ENCODE measurements at places on chromosomes 7 and 10.

- DNase-seq = no peak
These were observed 109.0 kb downstream of the COL28A1 start for GRCh38 chr7:7426676-7427075.

- DNase-seq = no peak
These were observed 608 bp downstream of the ENTPD7 start for GRCh38 chr10:99659868-99660366.

DNA sequence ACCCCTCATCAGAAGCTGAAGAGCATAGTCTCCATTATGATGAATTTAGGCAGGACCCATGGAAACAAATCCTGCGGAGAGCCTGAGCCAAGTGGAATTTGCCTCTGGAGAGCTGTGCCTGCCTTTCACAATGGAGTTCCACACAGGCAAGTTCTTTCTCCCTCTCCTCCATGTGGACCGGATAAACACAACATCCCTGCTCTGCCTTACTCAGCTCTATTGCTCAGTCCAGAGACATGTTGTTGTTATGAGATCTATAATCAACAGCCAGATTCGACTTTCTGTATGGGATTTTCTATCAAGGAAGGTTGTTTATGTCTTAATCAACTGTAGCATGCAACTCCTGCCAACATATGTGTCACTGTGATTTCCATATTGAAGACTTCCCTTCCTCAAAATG, 59.5 kb upstream of the ELMO1 start:
- DNase-seq = no peak

- no peak for DNase-seq
These were observed 3.4 kb downstream of the TCF7L2 start for GRCh38 chr10:112953174-112954159.

DNA sequence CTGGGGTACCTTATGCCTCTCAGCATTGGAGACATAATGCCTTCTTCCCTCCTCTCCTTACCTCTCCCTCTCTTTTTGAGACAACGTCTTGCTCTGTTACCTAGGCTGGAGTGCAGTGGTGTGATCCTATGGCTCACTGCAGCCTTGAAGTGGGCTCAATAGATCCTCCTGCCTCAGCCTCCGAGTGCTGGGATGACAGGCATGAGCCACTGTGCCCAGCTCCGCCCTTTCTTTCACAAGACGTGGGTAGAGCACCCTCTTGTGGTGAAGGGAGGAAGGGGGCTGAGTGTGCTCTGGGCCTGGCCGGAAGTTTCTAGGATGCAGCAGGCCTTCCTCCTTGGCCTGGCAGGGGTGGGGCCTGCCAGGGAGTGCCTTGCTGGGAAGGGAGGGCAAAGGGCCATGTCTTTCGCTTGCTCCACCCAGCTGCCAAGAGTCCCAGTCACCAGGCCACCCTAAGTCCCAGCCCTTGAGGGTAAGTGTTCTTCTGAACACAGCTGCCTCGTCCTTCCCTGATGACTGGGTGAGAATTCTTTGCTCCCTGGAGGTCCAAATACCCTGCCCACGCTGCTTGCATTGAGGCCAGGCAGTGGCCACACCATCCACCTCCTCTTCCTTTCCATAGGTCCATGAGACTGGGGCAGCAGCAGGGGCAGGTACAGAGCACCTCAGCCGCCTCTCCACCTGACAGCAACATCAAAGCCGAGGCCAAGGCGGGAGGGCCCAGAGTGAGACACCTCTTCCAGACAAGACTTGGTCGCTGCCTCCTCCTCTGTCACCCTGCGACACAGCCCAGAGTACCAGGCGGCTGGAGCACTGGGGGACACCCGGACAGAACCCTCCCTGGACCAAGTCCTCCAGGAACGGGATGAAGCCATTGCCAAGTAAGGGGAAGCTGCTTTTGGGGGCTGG, 3.7 kb downstream of the ABHD11 start:
- DNase-seq = peak; percentile 80

GRCh38 chr10:68043030-68043429, 32.1 kb downstream of the HERC4 start:
- DNase-seq = no peak

DNA sequence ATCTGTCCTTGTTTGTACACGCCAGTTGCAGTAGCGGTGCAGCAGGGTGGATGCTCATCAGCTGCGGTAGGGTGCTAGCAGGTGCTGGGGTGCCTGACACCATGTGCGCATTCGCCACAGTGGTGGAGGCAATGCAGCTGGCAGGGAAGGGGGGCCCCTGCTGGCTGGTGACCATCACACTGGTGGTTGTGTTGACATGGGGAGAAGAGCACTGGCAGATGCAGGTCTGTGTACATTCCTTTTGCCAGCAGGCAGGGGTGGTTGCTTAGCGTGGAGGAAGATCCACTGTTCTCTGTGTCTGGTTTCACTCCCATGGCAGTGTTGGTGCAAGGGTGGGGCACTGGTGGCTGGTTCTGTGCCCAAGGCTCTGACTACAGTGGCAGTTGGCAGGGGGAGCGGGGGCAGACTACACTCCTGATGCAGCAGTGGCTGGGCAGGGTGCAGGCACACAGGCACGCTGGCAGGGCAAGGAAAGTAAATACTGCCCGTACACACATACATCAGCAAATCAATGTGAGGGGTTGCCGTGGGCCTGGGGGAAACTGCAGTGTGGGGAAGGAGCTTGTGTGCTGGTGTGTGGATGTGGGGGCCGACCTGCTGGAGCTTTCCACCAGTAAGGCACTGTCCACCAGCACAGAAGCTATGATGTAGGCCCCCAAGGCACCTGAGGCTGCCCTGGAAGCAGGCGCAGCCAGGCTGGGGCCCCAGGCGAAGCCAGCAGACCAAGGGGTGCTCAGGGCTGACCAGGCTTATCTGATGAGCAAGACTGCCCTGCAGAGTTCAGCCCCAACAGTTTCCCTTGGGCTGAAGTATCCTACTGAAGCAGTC, 87.2 kb upstream of the UNC5B start:
- DNase-seq = no peak

GRCh38 chr10:71984809-71985388, 20.7 kb downstream of the CHST3 start:
- DNase-seq = no peak

DNA sequence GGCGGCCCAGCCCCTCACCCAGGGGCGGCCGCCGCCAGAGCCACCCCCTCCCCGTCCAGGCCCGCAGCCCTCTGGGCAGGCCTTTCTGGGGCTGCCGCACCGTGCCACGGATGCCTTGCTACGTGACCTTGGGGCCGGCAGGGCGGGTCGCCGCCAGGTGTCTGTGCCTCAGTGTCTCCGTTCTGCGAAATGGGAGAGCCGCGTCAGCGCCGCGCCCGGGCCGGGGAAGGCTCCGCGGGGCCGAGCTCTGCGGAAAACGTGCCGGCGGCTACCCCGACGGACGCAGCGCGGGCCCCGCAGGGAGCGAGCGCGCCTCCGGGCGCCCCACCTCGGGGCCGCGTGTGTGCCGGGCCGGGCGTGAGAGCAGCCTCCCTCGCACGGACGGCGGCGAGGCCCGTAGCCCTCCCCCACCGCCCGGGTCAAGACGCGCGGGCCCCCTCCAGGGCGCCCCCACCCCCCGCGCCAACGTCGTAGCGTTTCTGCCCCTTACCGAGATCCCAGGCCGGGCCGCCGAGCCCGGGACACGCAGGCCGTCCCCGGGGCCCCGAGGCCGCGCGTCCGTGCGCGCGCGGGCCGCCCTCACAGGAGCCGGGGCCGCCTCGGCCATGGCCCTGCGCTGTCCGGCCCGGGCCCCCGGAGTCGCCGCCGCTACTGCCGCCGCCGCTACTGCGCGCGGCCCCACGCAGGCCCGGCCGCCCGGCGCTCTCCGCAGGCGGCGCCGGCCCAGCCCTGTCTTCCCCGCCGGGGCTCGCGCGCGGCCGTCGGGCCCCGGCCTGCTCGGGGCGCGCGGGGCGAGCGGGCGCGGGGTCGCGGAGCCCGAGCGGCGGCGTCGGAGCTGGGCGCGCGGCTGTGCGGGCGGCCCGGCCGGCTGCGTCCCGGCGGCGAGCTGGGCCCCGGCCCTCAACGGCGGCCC, 1.1 kb downstream of the ZNF777 start:
- DNase-seq = no peak

- no peak for DNase-seq
These were observed 35.5 kb downstream of the COA1 start for GRCh38 chr7:43693687-43694398.

- DNase-seq = no peak
These were observed 40.0 kb upstream of the INSIG1 start for GRCh38 chr7:155257482-155258225.

GRCh38 chr10:43448742-43449141, 11.8 kb downstream of the ZNF487 start:
- no peak for DNase-seq

DNA sequence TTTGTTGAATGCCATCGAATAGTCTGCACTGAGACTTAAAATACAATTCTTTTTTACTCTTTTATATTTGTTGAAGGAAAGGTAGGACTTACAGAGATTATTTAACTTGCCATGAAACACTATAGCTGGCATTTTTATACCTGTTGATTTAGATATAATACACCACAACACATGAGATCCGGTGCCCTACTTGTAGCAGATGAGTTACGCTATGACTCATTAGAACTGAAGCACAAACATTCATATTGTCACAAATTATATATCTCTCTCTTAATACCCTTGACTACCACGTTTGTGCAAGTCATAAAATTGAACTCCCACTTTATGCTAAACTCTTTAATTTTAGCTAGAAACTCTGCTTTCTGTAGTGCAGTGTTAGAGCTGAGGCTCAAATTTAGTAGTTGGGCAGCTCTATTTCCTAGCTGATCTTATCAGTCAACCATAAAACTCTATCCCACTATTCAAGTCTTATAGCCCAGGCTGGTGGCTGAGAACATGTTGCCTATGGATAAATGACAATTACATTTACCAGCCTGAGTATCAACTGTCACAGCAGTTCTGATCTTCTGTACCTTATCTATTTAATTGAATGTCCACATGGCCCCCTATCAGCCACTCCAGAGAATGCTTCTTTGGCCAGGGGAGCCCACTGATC, 137.4 kb upstream of the SEMA3D start:
- DNase-seq = no peak

GRCh38 chr7:128962899-128963298, 25.2 kb downstream of the IRF5 start:
- DNase-seq = no peak

GRCh38 chr10:8800426-8800825, 745.9 kb downstream of the GATA3 start:
- DNase-seq = no peak

- no peak for DNase-seq
These were observed 780.6 kb upstream of the ZWINT start for GRCh38 chr10:57141708-57142107.

- DNase-seq = no peak
These were observed 70.7 kb downstream of the PRKAG2 start for GRCh38 chr7:151806204-151806603.

- no peak for DNase-seq
These were observed 220.1 kb downstream of the TEX36 start for GRCh38 chr10:125462845-125463244.

GRCh38 chr7:39647816-39648215, 24.4 kb downstream of the RALA start:
- no peak for DNase-seq

- no peak for DNase-seq
These were observed 247.8 kb downstream of the DOCK4 start for GRCh38 chr7:111958431-111958830.

DNA sequence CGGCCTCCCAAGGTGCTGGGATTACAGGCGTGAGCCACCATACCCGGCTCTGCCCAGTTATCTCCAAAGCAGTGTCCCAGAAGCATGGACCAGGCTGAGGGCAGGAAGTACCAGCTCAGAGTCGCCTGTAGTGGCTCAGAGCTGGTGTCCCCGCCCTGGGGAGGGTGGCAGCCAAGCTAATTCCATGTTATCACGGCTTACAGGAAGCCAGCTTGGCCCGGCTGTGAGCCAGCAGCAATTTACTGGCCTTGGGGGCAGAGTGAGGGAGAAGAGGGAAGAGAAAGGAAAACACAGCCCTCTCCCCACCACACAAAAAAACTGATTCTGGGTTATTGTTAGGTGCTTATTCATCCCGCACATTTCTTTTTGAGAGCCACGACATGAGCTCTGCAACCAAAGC, 88.1 kb downstream of the HIP1 start:
- DNase-seq = no peak

GRCh38 chr10:30490289-30491000, 56.5 kb downstream of the MAP3K8 start:
- DNase-seq = no peak

DNA sequence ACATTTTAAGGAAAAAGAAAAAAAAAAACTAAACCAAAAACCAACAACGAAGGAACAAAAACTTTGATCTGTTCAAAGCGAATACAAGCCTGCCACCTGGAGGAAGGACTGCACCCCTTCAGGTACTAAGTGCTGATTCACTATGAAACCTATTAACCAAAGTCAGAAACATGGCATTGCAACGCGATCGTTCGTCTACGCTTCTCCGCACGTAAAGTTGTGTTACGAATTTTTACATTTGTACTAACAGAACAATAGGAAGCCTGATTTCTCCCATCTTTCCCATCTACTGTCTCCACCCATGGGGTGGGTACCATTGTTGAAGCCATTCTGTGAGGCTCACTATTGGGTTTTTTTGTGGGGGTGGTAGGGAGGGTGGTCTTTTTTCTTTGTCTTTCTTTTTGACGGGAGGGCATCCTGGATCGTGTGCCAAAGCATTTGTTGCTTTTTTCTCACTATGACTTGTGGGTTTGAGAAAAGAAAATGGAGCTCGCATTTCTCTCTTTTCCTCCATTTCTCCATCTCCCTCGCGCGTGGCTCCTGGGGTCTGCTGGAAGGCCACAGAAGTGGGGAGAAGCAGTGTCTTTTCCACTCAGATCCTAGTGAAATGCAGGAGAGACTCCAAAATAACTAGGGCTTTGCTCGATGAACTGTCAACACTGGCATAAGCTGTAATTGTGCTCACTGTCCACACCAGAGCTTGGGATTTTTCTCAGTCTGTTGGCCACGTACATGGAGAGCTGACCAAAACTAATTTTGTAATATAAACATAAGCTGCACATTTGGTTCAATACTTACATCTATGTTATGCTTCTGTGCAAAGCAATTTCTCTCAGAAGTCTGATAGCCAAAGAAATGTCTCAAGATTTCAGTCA, 100.9 kb upstream of the YAE1 start:
- peak; percentile 23 for DNase-seq

DNA sequence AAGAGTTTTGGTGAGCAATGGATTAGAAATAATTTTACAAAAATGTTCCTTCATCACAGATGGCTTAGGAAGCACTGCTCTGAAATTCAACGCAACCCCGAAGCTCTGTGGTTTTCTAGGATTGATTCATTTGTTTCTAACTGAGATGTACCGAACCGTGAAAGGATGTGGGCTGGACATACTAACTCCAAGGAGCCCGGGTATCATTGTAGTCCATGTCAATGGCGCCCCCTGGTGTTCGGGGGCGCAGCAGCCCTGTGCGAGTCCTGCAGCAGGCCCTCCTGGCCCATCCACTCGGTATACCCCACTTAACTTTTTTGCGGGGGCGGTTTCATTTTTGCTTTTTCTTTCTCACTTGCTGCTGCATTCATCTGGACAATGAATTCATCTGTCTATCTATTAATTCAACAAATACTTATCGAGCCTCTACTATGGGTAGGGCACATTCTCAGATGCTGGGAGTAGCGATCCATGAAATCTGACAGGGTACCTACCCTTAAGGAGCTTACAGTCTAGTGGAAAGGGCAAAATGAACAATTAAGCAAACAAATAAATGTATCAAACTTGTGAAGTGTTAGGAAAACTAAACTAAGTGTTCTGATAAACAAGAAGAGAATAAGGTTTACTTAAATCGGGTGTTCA, 25.2 kb upstream of the ITPRID1 start:
- peak; percentile 24 for DNase-seq

- DNase-seq = no peak
These were observed 21.7 kb upstream of the RET start for GRCh38 chr10:43055217-43055616.
